ENCODE measurements at places on chromosomes 1 and 21.
A peak's percentile ranks its signal among the peaks of the same experiment; 100 is the strongest.

DNA sequence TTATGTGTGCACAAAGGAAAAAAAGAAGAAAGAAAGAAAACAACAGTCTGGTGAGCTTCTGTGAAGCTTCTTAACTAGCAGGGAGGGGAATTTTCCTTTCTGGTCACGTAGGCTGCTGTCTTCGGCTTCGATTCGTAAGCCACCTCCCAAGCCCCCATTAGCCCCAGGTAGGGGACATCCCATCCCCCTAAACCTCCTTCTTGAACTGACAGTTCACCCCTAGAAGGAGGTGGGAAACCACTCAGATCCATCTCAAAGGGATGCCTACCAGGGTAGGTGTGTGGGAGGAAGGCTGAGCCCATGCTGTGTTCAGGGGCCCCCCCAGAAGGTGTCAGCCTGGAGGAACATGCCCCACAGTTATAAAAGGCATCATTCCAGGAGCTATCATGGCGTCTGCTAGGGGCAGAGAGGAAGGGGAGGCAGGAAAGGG is 25.8 kb downstream of the CD247 start:
- H3K27me3 ChIP-seq, result no peaks in the 10 kb centered on the region
- H3K4me3 ChIP-seq, result no peak overlapping the region
- no peaks in the 10 kb centered on the region for H3K4me1 ChIP-seq
- peak; percentile 38 for DNase-seq
- H3K27ac ChIP-seq, result no peak overlapping the region

- no peak overlapping the region for H3K27ac ChIP-seq
- H3K4me3 ChIP-seq, result no peak overlapping the region
- no peaks in the 10 kb centered on the region for H3K27me3 ChIP-seq
- H3K4me1 ChIP-seq, result no peaks in the 10 kb centered on the region
- H3K36me3 ChIP-seq, result no peaks in the 10 kb centered on the region
These were observed 45.4 kb upstream of the MPZL1 start for GRCh38 chr1:167676205-167676915.

GRCh38 chr1:201022493-201022819 is 1.1 kb downstream of the KIF21B start:
- H3K27me3 ChIP-seq, result no peaks in the 10 kb centered on the region
- no peak for DNase-seq
- H3K27ac ChIP-seq, result no peak overlapping the region
- no peaks in the 10 kb centered on the region for H3K36me3 ChIP-seq

DNA sequence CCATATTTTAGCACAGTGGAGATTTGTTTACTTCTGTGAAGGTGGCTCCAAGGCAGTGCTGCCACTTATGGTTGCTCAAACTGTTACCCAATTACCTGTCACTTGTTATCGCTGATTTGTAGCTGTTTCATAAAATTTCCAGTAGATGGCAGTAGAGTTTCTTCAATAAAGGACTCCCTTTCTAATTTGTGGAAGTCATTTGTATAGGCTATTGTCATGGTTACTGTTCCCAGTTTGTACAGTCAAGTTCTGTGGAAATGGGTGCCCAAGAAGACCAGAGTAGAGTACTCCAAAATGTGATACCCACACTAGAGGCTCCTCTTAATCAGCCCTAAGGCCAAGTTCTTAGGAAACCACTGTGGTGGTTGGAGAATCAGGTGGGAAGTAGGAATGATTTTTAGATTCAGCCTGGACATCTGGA is 186.1 kb downstream of the CLEC20A start:
- no peaks in the 10 kb centered on the region for H3K36me3 ChIP-seq
- peaks cover 6% of the 10 kb centered on the region for H3K4me1 ChIP-seq
- no peak overlapping the region for H3K4me3 ChIP-seq
- no peak overlapping the region for H3K27ac ChIP-seq
- no peaks in the 10 kb centered on the region for H3K27me3 ChIP-seq

- H3K27ac ChIP-seq, result no peak overlapping the region
- no peaks in the 10 kb centered on the region for H3K4me1 ChIP-seq
- no peaks in the 10 kb centered on the region for H3K27me3 ChIP-seq
These were observed 351.2 kb downstream of the MATN1 start for GRCh38 chr1:30371888-30372791.

DNA sequence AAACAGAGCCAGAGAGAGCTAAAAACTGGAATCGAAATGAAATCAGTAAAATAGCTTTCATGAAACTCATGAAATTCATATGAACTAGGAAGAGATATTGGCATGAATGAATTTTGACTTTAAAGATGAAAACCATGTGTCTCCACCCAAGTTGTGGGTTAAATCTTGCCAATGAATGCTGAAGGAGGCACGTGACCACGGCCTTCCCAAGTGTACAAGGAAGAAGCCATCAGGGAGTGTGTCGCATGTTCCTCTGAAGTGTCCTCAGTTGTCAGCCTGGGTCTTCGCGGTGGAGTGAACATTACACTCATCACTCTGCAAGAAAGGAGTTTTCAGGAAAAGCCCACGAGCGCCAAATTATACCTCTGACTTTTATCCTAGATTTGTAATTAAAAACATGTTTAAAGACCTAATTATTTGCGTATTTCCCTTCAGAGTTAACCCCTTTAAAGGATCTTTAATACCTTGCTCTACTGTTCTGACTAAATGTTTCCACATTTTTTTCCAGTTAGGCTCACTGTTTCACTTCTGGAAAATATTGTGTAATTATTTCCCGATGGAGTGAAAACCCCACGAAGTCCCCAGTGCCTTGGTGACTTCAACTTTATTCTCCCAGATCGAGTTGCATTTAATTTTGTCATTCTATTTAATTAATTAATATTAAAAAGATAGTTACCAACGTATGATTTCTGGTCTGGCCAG is 118.3 kb downstream of the DHRS3 start:
- no peak for DNase-seq
- H3K27ac ChIP-seq, result peak overlapping the region; percentile 79
- no peak overlapping the region for H3K4me3 ChIP-seq

GRCh38 chr1:55305735-55306134 is 90.6 kb upstream of the USP24 start:
- DNase-seq, result no peak
- H3K27me3 ChIP-seq, result no peaks in the 10 kb centered on the region
- no peak overlapping the region for H3K27ac ChIP-seq
- H3K4me3 ChIP-seq, result no peak overlapping the region
- no peaks in the 10 kb centered on the region for H3K36me3 ChIP-seq
- H3K4me1 ChIP-seq, result peaks cover 5% of the 10 kb centered on the region

DNA sequence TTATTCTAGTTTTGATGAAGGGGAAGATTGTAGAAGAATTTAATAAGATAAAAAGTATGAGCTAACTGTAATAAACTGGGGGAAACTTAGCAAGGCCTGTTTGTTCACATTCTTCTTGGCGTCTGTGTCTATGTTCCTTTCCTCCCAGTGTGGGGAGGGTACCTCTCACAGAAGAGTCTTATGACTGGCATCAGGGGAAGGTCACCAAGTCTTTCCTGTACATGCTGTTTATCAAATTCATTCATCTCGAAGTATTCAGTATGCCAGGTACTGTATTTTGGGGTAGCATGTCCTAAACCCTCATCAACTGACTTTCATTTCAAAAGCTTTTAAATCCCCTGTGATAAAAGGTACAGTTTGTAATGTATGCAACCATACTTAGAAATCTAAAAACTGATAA is 78.4 kb downstream of the HS2ST1 start:
- H3K27me3 ChIP-seq, result no peaks in the 10 kb centered on the region
- no peak overlapping the region for H3K27ac ChIP-seq
- no peak overlapping the region for H3K4me3 ChIP-seq
- no peaks in the 10 kb centered on the region for H3K4me1 ChIP-seq
- no peak for DNase-seq

DNA sequence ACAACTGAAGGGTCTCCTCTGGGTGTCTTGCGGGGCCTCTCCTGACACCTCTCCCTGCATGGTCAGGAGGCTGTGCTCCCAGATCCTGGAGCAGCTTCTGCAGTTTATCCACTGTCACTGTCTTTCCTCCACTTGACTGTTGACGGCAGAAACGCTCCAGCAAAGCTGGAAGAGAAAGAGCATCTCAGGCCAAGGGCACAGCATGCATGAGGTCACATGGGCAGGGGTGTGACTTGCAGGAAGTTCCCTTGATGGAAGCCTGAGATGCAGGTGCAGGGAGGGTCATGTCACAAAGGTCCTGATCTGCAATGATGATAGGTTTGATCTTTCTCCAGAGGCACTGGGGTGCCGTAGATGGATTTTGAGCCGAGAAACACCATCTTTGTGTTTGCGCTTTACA is 23.3 kb downstream of the SLC44A3 start:
- no peaks in the 10 kb centered on the region for H3K4me1 ChIP-seq
- H3K36me3 ChIP-seq, result no peaks in the 10 kb centered on the region

- H3K27ac ChIP-seq, result no peak within 1 kb of the TSS
- peaks cover 5% of the 10 kb centered on the region for H3K4me1 ChIP-seq
These were observed at the start of gene GNG4 for GRCh38 chr1:235649368-235650163. Gene GNG4 (minus strand): TSS chr1:235649784. CDS start chr1:235583838, 65,946 bp downstream.

DNA sequence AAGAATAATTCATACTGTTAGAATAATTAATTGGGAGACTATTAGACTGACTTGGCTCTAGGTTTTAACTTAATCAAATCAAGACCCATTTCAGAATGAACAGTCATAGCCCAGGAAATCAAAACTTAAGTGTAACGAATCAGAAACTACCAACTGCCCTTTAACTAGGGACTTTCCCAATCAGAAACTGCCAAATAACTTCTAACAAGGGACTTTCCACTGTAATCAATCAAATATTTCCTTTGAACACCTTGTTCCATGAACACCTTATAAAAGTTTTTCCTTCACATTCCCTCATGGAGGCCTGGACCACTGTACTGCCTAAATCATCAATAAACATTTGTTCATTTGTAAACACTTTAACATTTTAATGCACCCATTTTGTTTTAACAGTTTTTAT is 1054.7 kb upstream of the TMPRSS15 start:
- no peaks in the 10 kb centered on the region for H3K4me1 ChIP-seq
- H3K36me3 ChIP-seq, result no peaks in the 10 kb centered on the region
- no peak for DNase-seq

- no peak overlapping the region for H3K27ac ChIP-seq
- no peaks in the 10 kb centered on the region for H3K36me3 ChIP-seq
- no peak overlapping the region for H3K4me3 ChIP-seq
- peaks cover 4% of the 10 kb centered on the region for H3K4me1 ChIP-seq
- no peaks in the 10 kb centered on the region for H3K27me3 ChIP-seq
These were observed 5.7 kb downstream of the DDAH1 start for GRCh38 chr1:85459290-85459689.

GRCh38 chr1:150552911-150553289 is 3.7 kb downstream of the ADAMTSL4 start:
- no peak overlapping the region for H3K4me3 ChIP-seq

GRCh38 chr21:34501716-34502115 is 10.3 kb downstream of the KCNE1 start:
- no peak overlapping the region for H3K27ac ChIP-seq
- H3K36me3 ChIP-seq, result no peaks in the 10 kb centered on the region
- no peak for DNase-seq

DNA sequence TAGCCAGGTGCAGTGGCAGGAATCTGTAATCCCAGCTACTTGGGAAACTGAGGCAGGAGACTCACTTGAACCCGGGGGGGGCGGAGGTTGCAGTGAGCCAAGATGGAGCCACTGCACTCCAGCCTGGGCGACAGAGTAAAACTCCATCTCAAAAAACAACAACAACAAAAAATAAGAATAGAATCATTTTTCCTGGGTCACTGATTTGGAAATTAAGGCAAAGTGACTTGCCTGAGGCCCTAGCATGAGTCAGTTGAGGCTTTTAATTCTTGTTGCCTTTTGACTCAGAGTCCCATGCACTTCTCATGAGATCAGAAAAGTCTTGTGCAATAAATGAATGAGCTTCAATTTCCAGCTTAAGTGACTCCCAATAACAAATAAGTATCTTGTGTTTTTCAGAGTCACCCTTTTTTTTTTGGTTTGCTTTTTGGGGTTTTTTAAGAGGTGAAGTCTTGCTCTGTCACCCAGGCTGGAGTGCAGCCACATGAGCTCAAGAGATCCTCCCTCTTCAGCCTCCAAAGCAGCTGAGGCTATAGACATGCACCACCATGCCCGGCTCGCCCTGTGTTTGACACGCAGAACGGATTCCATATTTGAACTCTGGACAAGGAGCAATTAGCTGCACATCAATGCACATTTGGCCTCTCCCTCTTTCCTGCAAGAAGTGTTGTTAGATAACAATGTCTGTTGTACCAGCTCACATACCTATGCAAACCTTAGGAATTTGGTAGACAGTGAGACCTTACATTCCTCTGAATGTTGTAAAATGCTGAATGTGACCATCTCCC is 3.4 kb upstream of the PLEKHM2 start:
- no peaks in the 10 kb centered on the region for H3K27me3 ChIP-seq
- no peak overlapping the region for H3K4me3 ChIP-seq
- H3K36me3 ChIP-seq, result no peaks in the 10 kb centered on the region
- DNase-seq, result no peak
- H3K27ac ChIP-seq, result peak overlapping the region; percentile 44

GRCh38 chr1:163935738-163936374 is 614.1 kb downstream of the NUF2 start:
- H3K4me1 ChIP-seq, result no peaks in the 10 kb centered on the region
- H3K27ac ChIP-seq, result no peak overlapping the region
- H3K4me3 ChIP-seq, result no peak overlapping the region
- H3K36me3 ChIP-seq, result no peaks in the 10 kb centered on the region

GRCh38 chr1:151846686-151847237 is 6.8 kb downstream of the THEM5 start:
- no peaks in the 10 kb centered on the region for H3K36me3 ChIP-seq
- no peak for DNase-seq
- no peak overlapping the region for H3K4me3 ChIP-seq
- H3K27me3 ChIP-seq, result no peaks in the 10 kb centered on the region
- no peak overlapping the region for H3K27ac ChIP-seq

GRCh38 chr1:74534241-74534640 is 21.8 kb upstream of the LRRC53 start:
- no peak overlapping the region for H3K27ac ChIP-seq
- no peak overlapping the region for H3K4me3 ChIP-seq
- no peaks in the 10 kb centered on the region for H3K27me3 ChIP-seq
- no peaks in the 10 kb centered on the region for H3K36me3 ChIP-seq
- DNase-seq, result no peak

DNA sequence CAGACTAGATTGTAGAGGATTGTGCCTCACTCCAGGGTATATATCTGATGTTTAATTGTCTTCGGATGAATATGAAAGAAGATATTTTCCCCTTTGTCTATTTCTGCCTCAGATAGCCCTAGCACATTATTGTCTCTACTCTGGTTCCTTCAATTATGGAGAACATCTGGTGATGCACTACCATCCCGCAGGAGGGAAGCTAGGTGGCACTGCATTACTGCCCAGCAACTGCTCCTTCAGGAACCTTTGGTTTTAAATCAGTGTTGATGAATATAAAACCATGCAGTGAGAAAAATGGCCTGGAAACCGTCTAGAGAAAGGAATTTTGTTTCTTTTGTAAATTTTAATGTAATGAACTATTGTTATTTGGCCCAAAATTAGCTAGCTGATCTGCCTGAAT is 68.5 kb downstream of the GPR88 start:
- peaks cover 14% of the 10 kb centered on the region for H3K4me1 ChIP-seq
- H3K4me3 ChIP-seq, result no peak overlapping the region
- DNase-seq, result no peak
- no peak overlapping the region for H3K27ac ChIP-seq

DNA sequence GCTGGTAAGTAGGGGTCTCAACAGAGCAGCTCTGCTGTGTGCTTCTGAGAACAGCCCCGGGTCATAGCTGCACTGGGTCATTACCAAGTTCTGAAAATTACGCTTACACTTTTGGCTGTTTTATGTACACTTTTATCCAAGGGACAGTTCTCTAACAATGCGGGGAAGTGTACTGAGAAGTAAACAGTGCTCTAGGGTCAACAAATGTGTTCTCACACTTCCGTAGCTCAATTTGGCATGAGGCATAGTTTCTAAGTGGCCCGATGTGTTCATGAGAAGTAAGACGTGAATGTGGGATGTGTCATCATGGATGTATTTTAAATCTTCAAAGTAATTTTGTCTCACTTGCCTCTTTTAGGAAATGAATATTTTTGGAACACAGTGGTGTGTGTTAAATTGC is 10.9 kb upstream of the VAMP3 start:
- H3K27me3 ChIP-seq, result no peaks in the 10 kb centered on the region
- no peak overlapping the region for H3K27ac ChIP-seq

Data from ascending aorta (tissue), 2 donors.